ENCODE measurements at places on chromosomes 6 and 20. TPM values are rescaled to one million over a fixed set of nuclear protein-coding genes. Genes with fewer than 3 reads are reported as not detected.
A peak's percentile ranks its signal among the peaks of the same experiment; 100 is the strongest.

CTCFL gene
- total RNA-seq: 0.07 TPM

AURKA gene
- 116 TPM for total RNA-seq

PTCRA gene
- not detected for total RNA-seq

TUBB1 gene
- not detected for total RNA-seq

ULBP2 gene
- 16.0 TPM for total RNA-seq

DNA sequence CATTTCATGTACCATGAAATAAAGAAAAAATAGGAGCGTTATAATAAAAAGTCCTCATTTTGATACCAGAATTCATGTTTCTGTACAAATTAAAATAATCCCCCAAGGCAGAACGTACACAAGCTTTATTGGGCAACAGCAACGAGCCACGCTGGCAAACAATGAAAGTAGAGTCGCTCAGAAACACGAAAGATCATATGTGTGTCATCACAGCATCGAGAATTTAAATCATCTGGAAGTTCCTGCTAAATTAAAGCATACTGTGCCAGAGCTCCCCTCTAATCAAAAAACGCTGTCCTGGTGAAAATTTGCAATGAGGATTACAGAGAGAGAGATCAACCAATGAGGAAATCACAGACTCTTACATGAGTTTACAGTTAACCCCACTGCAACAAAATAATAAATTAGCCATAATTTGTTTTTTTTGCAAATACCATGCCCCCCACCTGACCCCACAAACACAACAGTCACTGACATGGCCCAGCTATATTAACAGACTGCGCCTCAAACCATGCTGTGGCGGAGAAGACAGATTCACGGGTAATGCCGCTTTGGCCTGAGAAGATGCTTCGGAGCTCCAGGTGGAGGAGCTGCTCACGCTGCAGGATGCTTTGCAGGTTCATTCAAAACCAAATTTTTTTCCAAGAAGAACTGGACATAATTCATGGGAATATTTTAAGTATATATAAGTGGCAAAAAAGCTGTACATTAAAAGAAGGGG lies 54.3 kb upstream of the NFATC2 start:
- no peak for DNase-seq

DNA sequence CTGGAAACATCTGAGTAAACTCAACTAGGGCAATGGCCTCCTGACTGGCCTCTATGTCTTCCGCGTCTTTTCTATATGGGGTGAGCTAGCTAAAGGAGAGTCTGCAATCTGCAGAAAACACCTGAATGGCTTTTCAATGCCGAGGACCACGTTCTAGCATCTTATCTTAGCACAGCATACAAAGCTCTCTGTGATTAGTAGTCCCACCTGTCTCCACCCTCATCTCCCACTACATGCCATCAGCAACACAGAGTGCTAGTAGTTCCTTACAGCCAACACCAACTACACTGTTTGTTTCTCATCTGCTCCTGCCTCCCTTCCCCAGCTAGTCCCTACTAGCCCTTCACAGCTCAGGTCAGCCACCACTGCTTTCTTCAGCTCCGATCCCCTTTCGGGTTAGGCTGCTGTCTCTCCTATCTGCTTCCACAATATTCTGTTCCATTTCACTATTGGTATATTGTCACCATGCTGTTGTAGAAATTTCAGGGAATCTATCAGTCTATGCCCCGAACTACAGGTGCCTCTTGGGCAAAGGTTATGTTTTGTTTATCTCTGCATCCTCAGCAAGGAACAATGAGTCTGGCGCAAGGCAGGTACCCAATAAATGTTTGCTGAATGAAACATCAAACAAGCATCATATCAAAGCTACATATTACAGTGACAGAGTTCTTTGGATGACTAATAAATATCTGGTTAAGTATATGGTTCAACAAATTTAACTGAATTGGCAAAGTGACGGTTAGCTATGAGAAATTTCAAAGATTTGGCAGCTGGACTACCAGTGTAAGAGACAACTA lies 12.2 kb downstream of the LYRM4 start:
- DNase-seq: no peak

- DNase-seq: no peak
Observed at GRCh38 chr20:44411020-44411756, 55.7 kb downstream of the HNF4A start.

DNA sequence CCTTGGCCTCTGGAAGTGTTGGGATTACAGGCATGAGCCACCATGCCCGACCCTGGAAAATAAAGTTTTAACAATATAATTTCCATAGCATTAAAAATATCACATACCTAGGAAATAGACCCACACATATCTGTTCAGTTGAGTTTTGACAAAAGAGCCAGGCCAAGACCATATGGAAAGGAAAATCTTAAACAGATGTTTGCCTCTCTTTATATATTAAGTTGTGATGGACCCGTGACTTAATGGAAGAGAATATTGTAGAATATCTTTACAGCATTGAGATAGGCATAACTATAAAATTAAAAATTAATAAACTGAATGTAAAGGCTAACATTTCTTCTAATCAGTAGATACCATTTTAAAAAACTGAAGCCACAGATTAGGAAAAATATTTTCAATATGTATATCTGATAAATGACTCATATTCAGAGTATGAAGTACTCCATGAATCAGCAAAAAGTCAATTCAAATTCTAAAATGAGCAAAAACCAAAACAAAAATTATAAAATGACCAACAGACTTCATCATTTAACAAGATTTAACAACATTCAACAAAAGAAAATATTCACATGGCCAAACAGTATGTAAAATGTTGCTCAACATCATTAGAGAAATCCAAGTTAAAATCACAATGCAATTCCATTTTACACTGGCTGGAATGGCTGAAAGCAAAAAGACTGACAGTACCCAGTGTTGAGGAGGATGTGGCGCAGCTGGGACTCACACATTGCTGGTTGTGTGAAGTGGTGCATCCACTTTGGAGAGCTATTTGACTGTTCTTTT lies 43.3 kb downstream of the GTF2H5 start:
- DNase-seq: no peak

GRCh38 chr6:161218222-161218621 lies 55.6 kb downstream of the AGPAT4 start:
- no peak for DNase-seq

DNA sequence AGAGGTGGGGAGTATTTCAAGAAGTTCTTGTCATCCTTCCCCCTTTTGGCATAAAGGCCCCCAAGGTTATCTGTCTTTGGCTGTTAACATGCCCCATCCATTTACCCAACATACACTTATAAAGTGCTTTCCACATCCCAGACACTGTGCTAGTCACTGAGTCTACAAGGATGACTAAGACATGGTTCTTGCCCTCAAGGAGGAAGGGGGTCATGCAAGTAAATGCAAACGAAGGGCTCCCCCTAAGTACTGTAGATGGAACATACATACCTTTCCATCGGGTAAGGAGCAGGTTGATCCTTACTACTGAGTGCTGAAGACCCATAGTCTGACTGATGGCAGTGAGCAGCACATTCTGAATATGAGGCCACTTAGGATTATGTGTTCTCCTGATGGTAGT lies 38.3 kb downstream of the HECA start:
- DNase-seq: no peak

DNA sequence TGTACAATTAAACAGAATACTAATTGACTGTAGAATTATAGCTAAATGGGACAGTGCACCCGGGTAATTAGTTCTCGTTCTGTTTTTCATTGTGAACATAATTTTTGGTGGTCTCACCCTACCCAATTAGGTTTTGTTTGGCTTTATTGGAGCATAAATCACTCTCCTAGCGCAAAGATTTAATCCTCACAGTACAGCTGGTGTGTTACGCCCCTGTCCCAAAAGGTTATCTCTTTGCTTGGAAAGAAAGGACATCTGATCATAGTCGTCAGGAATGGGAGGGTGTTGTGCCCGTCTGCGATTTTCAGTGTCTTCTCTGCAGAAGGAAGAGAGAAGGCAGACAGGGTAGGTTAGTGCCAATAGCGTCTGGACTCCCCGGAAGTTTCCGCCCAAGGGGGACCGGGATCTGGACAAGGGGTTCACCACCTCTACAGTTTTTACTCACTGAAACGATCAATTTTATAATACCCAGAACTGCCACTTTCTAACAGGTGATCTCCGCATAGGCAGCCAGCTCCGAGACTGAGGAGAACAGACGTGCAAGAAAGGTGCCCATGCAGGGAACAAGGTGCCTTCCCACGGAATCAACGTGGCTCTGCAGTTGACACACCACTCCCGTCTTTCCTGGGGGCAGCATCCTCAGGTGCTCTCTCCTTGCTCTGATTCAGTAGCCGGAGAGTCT lies 617.4 kb upstream of the CDH4 start:
- DNase-seq: no peak

DNA sequence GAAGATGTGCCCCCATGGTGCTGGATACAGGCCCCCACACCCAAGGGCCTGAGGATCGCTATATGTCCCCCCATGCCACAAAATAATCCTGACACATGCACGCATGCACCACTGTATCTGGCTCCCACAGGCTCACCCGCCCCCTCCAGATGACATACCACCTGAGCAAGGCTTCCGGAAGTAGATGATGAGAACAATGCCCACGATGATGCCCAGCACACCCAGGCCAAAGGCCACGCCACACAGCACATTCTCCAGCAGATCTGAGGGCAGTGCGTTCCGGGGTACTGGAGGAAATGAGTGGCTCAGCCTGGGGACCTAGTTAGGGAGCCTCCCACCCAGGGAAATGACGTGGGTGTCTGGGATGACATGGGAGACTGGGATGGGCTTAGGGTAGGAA lies 3.8 kb downstream of the HLA-DMA start:
- DNase-seq: no peak

- DNase-seq: no peak
Observed at GRCh38 chr20:4046311-4046924, 31.1 kb upstream of the RNF24 start.

DNA sequence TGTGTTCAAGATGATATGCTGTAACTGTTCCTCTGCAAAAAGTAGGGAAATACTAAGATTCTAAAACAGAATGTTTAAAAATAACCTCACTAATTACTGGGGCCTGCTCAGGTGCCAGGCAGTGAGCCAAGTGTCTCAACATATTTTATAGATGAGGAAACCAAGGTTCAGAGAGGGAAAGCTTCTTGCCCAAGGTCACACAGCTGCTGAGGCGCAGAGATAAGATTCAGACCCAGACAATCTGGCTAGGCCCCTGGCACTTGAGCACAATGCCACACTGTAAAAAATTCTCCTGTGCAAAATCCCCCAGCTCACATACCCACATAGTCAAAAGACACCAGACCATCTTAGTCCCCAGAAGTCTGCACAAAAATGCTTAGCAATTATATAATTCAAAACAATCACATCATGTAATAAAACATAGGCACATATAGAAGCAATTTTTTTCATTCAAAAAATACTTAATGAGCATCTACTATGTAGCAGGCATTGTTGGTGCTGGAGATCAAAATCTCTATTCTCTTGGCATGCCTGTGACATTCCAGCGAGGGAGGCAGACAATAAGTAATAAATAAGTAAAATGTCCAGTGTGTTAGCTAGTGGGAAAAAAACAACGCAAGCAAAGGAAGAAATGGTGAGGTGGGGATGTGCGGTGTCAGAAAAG lies 10.3 kb downstream of the PREX1 start:
- DNase-seq: no peak

GRCh38 chr6:137830511-137830911 lies 36.5 kb upstream of the TNFAIP3 start:
- DNase-seq: no peak

- no peak for DNase-seq
Observed at GRCh38 chr6:88539295-88539764, 373.2 kb upstream of the CNR1 start.

GRCh38 chr6:144131248-144131709 lies 19.0 kb upstream of the STX11 start:
- no peak for DNase-seq

DNA sequence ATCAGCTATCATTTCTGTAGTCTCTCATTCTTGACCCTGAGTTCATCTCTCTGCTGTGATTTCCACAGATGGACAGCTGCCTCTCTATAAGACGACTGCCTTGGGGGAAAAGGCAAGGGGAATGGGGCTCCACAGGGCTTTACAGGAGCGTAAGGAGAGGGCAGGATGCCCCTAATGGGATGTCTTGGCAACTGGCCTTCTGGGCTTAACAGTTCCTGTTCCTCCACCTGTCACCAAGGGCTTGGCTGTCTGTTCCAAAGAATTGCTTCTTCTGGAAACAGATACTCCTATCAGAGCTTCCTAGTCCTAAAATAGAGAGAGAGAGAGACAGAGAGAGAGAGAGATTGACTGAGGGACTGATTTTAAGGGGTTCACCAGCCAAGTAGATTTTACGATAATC lies 181.9 kb downstream of the TMEM200A start:
- DNase-seq: no peak

GRCh38 chr20:7264137-7264536 lies 496.7 kb downstream of the BMP2 start:
- no peak for DNase-seq

DNA sequence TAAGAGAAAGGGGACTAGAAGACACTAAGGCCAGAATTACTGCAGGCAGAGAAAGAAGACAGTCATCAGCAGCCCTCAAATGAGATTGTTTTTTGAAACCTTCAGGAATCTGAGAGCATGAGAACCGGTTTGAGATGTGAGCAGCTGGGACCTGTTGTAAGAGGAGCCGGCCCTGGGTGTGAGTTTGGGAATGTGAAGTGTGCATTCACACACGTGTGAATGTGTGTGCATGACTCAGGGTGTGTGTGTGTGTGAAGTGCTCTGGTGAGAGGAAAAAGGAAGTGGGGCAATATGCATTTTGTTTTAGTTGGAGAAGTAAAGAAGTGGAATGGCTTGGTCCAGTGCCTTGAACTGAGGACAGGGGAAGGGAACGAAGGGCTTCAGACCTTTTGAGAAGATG lies 4.3 kb downstream of the SCUBE3 start:
- DNase-seq: no peak

DNA sequence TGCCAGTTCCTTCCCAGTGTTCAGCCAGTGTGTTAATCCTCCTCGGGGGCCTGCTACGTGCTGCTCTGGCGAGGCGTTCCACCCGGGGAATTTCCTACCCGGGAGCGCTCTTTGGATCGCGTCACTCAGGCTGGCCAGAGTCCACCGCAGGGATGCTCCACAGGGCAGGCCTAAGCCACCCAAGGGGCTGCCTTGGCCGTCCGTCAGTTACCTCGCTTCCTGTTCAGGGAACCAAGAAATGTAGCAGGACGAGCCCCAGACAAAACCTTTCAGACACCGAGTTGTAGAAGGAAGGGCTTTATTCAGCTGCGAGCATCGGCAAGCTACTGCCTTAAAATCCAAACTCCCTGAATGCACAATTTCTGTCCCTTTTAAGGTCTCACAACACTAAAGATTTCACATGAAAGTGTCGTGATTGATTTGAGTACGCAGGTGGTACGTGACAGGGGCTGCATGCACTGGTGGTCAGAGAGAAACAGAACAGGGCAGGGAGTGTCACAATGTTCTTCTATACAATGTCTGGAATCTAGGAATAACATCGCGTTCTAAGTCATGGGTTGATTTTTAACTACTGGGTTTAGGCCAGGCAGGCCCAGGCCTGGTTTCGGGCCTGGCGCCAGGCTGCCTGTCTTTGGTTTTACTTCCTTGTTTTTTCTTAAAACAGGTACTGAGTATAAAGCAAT lies 15.7 kb upstream of the POU5F1 start:
- peak; percentile 67 for DNase-seq

GRCh38 chr6:10081075-10081474 lies 333.8 kb downstream of the TFAP2A start:
- DNase-seq: no peak

All from epithelial cell of proximal tubule (primary cell).